ENCODE measurements at places on chromosomes 6 and 20.

DNA sequence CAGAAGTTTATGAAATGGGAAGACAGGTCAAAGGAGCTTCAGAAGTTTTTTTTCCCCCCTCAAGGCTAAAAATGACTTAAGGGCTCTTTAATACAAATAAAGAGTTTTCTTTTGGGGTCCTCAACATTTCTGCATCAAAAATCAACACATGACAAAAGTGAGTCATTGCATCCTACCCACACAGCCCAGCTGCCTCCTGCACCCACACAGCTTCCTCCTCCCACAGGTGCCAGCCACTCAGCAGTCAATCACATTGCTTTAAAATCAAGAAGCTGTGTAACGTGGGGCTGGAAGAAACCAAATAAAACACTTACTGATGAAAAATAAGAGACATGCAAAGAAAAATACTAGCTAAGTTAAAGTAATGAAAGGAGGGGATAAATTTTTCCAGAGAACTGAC, 68.5 kb downstream of the MAP3K5 start:
- DNase-seq: peak; percentile 3

- DNase-seq: no peak
Measured at GRCh38 chr20:25465243-25466135, 58.0 kb downstream of the GINS1 start.

DNA sequence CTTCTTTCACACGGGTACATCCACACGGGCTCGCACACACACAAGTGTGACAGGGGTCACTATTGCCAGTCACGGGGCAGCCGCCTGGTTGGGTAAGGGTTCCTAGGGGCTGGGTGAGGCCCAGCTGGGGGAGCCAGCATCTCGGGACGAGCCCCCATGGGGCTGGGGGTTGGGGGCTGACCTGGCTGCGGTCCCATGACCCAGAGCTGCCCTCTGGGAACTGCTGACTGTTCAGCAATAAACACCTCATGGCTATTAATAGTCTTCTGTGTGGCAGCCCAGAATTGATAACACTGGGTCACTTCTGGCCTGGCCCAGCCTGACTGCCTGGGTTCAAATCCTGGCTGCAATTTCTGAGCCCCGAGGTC, 23.8 kb downstream of the VEGFA start:
- DNase-seq: no peak

GRCh38 chr6:42448391-42448790, 3.3 kb downstream of the TRERF1 start:
- DNase-seq: no peak

Measured in activated naive CD8-positive, alpha-beta T cell treated with anti-CD3 and anti-CD28 coated beads, Interleukin-2, amount 50 U/mL, for 16 hours (primary cell).